ENCODE measurements at places on chromosomes 12 and 14.

DNA sequence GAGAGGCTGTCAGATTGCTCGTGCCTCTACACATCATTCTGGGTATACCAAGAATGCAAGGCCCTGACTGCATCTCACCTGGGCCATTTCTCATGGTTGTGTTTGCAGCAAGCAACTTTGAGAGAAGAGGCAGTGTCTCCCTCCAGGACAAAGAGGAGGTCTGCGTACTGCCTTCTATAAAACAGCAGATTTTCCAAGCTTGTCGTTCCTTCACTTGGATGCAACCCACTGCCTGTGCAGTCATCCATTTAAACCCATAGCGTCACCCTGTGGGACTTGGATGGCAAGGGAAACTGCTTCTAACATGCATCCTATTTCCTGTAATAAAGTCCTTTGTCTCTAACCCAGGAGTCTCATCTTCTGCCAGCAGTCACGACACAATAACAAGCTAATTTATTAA is 1.3 kb downstream of the POMT2 start:
- no peak for DNase-seq

GRCh38 chr12:18683327-18684013 is 54.3 kb downstream of the PLCZ1 start:
- no peak for DNase-seq

DNA sequence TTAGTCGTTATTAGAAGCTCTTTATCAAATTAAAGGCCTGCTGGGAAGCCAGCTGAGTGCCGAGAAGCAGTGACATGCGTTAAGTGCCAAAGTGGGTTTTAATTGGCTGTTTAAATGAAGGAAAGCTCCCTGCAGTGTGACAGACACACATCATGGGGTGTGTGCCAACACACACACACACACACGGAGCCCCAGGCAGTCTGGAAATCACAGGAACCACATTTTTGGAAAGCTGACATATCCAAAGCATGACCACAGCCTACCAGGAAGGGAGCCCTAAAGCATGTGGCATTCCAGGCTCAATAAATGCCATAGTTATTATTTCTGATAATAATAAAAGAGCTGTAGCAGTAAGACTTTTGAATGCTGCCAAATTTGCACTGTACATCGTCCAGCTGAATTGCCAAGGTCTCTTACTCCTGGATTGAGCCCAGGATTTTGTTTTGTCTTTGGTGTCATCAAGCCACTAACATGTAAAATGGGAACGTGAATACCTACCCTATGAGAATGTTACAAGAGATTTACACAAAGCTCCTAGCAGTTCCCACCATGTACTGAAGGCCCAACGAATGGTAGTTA is 135.1 kb downstream of the TMEM30B start:
- DNase-seq, result no peak

GRCh38 chr12:52655720-52656124 is 3.7 kb upstream of the KRT2 start:
- no peak for DNase-seq

GRCh38 chr12:24952389-24952788 is 3.5 kb upstream of the BCAT1 start:
- DNase-seq, result no peak

- no peak for DNase-seq
These were observed 30.8 kb downstream of the TMTC3 start for GRCh38 chr12:88172844-88173407.

- peak; percentile 45 for DNase-seq
These were observed 154.4 kb downstream of the RPAP3 start for GRCh38 chr12:47551426-47551851.

- DNase-seq, result no peak
These were observed 369.2 kb downstream of the PDZRN4 start for GRCh38 chr12:41557344-41557743.

- DNase-seq, result peak; percentile 43
These were observed 86.5 kb downstream of the CAND1 start for GRCh38 chr12:67355428-67356379.

- DNase-seq, result no peak
These were observed 178.3 kb upstream of the PLEKHA5 start for GRCh38 chr12:18951218-18951617.

DNA sequence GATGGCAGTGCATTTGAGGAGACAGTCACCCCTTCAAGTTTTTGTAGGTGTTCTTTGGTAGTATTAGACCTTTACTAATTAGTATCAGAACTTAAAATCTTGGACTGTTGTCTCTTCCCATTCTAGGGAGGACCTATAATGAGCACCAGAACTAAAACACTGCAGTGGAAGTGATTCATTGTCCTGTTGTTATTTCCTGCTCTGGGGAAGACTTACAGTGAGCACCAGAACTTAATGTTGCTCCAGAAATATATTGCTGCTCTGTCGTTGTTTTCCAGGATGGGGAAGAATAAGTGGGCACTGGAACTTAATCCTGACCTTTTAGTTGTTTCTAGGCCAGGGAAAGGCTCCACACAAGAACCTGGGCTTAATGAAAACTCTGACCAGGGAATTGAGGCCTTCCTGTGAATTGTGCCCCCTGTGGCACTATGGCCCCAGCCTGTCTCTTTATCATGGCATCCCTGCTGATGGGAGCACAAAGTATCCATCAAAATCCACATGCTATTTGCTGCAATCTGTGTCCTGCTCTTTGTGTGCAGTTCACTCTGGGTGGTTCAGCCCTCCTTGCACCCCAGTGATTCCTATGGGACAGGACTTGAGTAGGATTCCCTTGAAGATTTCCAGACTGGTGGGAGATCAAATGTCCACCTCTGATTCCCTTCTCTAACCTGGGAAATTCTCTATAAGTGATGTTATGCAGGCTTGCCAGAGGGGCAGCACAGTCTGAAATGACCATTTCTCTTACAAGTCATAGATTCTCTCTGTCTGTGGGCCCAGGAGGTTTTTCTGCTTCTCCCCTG is 175.8 kb downstream of the PAWR start:
- no peak for DNase-seq

GRCh38 chr12:8958066-8958465 is 8.6 kb upstream of the M6PR start:
- DNase-seq, result no peak

DNA sequence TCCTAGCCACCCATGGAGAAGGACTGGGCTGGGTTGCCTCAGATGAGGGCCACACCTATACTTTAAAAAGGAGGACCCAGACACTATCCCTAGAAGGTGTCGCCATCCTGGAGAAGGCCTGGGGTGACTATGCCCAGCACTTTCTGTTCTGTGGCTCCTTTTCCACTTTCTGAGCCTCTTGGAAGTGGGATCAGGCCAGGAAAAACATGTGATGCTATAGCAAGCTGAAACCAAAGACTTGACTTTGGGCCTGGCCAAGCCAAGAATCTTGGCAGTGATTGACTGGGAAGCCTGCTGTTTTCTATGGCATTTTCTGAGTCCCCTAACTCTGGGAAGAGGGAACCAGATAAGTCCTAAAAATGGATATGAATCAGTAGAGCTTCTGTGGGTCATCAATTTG is 332.3 kb downstream of the ZFP36L1 start:
- no peak for DNase-seq

DNA sequence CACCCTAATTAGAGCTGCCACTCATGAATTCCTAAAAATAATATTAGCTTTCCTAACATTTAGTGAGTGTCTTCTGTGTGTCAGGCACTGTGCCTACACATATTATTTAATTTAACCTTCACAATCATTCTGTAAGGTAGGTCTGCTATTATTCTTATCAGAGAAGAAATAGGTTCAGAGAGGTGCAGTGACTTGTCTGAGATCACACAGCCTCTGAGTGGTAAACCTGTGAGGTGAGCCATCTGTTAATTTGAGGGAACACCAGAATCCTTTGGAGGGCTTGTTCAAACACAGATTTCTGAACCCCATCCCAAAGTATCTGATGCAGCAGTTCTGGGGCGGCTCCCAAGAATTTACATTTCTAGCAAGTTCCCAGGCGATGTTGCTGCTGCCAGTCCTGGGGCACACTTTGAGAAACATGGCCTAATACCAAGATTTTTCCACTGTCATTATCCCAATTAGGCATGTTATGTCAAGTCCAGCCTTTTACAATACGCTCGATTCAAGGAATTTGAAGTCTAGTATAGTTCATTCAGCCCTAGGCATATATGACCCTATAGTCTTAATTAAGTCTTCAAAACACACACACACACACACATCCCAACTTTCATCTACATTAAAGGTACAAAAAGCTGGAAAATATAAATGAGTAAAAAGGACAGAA is 19.9 kb upstream of the COX6A1 start:
- DNase-seq, result no peak

DNA sequence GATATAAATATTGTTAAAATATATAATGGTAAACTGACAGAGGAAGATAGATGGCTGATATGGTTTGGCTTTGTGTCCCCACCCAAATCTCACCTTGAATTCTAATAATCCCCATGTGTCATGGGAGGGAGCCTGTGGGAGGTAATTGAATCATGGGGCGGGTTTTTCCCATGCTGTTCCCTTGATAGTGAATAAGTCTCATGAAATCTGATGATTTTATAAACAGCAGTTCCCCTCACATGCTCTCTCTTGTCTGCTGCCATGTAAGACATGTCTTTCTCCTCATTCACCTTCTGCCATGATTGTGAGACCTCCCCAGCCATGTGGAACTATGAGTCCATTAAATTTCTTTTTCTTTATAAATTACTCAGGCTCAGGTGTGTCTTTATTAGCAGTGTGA is 46.3 kb downstream of the PTCSC3 start:
- no peak for DNase-seq

DNA sequence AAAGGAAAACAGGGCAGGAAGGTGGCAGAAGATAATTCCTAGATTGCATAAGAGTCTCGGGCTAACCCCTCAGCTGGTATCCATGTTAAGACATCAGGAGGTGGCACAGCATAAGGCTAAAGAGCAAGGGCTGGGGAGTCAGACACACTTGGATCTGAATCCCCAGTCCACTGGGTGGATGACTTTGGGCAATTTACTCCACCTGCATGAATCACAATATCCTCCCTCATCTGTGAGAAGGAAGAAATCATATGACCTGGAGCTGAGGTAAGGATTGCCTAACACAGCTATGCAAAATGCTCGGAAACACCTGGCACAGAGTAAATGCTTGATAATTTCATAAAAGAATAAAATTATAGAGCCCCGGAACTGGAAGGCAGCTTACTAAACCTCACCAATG is 217.9 kb downstream of the PIK3C2G start:
- no peak for DNase-seq

- no peak for DNase-seq
These were observed 46.8 kb upstream of the DLK1 start for GRCh38 chr14:100679707-100680438.

DNA sequence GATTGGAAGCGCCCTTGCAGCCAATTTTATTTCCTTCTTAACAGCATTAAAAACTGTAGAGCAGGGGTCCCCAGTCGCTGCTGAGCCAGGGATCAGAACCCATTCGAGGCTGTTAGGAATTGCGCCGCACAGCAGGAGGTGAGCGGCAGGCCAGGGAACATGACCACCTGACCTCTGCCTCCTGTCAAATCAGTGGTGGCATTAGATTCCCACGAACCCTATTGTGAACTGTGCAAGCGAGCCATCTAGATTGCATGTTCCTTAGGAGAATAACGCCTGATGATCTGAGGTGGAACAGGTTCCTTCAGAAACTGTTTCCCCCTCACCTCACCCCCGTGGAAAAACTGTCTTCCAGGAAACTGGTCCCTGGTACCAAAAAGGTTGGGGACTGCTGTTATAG is 107.4 kb downstream of the DNAI7 start:
- DNase-seq, result no peak

DNA sequence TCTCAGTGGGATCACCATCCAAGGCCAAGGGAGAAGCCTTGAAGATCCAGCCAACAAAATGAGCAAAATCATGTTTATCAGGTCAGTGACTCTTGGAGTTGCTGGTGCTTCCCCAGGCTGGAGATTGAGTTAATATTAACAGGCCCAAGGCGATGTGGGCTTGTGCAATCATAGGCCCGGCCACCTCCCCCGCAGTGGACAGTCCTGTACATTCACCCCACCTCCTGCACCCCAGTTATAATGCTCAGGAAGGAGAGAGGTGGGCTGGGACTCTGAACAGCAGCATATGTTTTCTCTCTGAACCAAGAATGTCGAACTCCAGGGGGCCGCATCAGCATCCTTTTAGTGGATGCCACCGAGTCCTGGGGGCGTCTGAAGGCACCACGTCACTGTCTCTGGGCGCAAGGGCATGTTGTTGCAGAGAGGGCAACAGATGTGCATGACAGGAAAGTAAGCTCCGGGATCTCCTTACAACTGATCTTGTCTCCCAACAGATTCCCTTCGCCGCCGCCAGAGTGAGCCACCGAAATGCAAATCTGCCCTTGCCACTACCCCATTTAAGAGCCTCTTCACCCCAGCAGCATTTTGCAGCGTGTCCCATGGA is 32.2 kb upstream of the SERPINA6 start:
- no peak for DNase-seq

DNA sequence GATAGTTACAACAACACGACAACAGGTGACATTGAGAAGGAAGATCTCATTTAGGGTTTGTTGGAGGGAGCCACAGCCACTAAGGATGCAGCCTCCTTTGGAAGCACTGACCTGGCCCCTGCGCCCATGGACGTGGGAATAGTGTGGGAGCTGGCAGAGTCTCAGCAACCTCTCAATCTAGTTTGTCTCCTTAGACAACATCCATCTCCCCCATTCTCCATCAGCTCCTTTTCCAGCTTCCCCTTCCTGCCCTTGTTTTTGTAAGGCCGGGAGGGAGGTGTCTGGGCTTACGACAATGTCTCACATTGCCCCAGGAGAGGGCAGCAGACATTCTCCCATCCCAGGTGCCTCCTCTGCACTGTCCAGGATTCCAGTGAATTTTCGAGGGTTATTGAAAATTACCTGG is 170.2 kb upstream of the PZP start:
- DNase-seq, result no peak

DNA sequence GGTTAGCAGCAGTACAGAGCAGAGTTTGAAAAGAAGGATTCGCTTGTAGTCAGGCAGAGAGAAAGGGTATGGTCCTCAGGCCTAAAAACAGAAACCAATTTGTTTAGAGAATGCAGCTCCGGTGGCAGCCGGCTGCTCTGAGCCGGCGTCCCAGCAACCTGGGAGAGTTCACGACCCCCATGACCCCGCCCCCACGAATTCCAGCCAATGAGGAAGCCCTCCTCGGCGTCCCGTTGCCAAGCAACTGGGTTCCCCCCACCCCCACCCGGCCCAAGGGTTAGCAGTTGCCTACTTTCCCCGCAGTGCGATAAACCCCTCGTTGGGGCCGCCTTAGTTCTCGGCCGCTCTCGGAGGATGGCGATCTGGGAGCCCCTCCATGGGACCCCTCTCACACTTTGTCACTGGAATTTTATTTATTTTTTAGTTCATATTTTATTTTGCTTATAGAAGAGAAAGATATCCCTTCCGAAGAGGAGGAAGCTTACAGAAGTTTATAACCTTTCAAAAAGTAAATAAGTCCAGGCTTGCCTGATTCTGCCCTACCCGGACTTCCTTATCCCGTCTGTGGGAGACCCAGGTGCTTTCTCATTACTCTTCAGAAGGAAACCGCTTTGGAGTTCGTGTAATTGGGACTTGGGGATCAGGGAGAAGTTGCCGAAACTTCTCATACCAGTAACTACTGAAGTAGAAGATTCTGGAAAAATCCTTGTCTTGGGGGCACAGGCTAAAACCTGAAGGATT is at the start of gene CCDC60:
CCDC60 (plus strand) TSS at position 300 of the 741 bp plus-strand sequence. CDS start 448 bp downstream, outside the sequence.
- no peak for DNase-seq

GRCh38 chr12:66409195-66409871 is 107.0 kb downstream of the HELB start:
- no peak for DNase-seq

- no peak for DNase-seq
These were observed 754.5 kb downstream of the C12orf50 start for GRCh38 chr12:87274594-87275245.
